Large intestine (tissue), 12 donors: ENCODE measurements at places on chromosomes 5 and 9.

DNA sequence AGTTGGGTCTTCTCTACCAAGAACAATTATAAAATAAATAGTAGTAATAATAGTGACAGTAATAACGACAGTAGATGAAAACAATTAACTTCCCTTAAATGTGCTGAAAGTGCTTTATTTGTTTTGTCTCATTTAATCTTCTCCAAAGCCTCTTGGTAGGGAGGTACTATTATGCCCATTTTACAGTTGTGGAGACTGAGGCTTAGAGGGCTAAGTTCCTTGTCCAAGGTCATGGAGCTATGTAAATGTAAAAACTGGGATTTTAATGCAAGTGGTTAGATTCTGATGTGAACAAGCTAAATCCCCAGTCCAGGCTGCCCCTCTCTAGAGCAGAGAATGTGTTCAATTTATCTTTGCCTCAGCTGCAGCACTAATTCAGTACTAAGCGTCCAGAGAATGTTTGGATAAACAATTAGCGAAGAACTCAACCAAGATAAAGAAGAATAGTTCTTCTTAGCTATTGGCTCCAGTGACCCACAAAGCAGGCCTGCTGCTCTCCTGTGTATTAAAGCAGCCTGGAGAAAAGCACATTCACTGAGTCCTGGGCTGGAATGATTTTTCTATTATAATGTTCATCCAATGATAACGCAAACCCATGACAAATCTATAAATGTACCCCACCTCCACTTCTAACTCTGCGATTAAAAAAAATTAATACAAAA is 68.8 kb downstream of the NPR3 start:
- DNase-seq = no peak

- DNase-seq = no peak
Measured at GRCh38 chr5:42360056-42360455, 63.2 kb upstream of the GHR start.

GRCh38 chr5:95181644-95182043 is 103.2 kb downstream of the MCTP1 start:
- DNase-seq = no peak

- no peak for DNase-seq
Measured at GRCh38 chr5:55895346-55895745, 44.2 kb downstream of the IL31RA start.

- no peak for DNase-seq
Measured at GRCh38 chr5:471750-472058, 28.7 kb downstream of the EXOC3 start.

DNA sequence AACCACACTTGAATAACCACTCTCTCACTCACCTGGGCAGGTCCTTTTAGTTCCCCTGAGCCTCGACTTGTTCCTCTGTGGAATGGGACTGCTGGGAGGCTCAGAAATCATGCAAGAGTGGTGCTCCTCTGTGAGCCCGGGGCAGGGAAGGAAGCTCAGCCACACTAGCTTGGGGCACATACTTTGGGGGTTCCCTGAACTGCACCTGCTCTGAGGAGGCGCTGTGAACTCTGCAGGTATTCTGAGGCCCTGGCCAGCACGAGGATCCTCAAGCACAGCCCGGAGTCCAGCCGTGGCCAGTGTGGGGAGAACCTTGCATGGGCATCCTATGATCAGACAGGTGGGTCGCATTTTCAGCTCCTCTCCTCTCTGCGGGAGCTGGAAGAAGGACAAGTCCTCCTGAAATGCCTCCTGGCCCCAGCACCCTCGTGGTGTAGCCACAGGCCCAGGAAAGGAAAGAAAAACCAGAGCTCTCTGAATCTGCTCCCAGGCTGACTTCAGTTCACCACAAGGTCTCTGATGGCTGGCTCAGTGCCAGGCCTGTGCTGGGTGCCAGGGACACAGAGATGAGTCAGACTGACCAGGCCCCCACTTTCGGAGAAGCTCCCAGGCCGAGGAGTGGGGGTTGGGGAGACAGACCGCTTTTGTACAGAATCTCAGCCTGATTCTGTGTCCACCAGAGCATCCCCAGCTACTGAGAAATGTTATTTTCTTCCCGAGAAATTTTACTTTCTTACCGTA is 11.9 kb downstream of the GLIPR2 start:
- DNase-seq = no peak

- no peak for DNase-seq
Measured at GRCh38 chr5:137598399-137598798, 99.3 kb upstream of the SPOCK1 start.

- no peak for DNase-seq
Measured at GRCh38 chr5:14506140-14506538, 75.5 kb upstream of the OTULINL start.

DNA sequence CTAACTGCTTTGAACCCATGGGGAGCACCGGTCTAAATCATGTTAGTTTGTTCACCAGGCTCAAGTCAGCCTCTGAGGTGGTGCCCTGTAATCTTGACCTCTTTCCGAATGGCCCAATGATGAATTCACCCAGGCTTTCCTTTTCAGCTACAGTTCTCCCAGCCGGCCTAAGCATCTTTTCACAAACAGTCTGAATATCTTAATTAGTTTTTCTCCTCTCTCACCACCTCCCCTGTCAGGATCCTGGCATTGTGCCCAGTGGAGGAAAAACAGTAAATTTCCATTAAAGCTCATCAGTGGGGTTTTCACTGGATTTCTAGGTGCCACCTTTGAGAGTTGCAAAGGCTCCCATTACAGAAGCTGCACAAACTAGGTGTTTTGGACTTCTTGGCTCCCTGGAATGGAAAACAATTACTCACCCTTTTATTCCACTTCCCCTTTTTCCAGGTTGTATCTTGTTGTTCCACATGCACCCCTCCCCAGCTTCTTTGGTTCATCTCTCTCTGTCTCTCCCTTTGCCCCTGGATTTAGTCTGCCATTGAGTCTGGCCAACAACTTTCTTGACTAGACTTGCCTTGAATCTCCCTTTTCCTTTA is 69.4 kb upstream of the ADAMTSL1 start:
- DNase-seq = no peak

- DNase-seq = no peak
Measured at GRCh38 chr5:27473307-27474046, 435.1 kb upstream of the CDH9 start.

DNA sequence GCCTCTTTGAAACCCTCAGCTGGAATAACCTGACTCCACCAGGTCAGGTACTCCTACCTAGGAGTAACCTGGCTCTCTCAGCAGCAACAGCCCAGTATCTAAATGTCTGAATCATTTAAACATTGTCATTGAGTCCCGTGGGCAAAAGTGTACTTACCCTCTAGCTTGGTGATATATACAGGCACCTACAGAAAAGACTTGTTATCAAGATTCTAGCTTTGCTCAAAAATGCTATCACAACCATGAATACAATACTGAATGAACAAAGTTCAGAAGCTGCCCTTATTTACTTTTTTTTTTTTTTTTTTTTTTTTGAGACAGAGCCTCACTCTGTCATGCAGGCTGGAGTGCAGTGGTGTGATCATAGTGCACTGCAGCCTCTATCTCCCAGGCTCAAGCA is 268.2 kb downstream of the ZNF608 start:
- DNase-seq = peak; percentile 64

DNA sequence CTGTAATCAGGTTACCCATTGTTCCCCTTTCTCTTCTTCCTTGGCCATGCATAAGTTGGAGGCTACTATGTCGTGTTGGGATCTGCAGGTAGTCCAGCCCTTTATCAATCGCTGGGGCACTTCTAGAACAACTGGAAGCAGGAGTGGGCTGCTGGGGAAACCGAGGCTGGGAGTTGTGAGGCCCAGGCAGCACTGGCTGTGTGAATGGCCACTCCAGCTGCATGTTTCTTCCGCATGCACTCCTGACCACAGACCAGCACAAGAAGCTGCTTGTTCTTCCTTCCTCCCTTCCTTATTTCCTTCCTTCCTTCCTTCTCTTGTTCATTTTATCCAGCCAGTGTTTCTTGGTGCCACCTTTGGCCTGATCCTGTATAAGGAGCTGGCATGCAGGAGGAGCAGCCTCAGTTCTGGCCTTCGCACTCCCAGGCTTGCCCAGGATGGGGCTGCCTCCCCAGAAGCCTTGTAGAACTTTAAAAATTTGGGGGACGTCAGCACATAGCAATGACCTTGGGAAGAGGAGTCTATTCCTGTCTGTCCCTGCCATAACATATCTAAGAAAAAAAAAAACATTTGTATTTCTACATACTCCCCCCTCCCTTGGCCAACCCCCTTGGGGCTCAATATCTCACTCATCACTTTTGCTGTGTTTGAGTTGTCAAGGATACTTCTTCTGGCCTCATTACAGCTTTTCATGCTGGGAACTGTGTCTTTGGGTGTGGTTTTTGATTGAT is 20.8 kb upstream of the CXCL14 start:
- DNase-seq = no peak

DNA sequence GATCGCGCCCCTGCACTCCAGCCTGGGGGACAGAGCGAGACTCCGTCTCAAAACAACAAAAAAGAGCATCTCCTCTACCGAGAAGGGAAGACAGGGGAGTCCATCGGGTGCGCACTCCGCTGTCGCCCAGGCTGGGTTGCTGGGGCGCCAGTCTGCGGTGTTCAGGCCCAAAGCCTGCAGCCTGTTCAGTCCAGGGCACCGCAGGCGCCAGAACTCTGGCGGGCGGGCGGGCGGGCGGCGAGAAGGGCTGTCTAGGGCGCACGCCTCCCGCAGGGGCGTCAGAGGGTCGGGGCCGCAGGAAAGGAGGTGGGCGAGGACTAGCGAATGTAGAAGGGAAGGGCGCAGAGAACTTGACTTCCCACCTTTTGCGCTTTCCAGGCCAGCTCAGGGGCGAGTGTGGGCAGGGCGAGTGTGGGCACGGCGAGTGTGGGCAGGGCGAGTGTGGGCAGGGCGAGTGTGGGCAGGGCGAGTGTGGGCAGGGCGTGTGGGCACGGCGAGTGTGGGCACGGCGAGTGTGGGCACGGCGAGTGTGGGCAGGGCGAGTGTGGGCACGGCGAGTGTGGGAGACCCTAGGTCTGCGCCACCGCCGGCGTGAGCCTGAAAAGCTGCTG is 10.5 kb downstream of the PROP1 start:
- DNase-seq = no peak

DNA sequence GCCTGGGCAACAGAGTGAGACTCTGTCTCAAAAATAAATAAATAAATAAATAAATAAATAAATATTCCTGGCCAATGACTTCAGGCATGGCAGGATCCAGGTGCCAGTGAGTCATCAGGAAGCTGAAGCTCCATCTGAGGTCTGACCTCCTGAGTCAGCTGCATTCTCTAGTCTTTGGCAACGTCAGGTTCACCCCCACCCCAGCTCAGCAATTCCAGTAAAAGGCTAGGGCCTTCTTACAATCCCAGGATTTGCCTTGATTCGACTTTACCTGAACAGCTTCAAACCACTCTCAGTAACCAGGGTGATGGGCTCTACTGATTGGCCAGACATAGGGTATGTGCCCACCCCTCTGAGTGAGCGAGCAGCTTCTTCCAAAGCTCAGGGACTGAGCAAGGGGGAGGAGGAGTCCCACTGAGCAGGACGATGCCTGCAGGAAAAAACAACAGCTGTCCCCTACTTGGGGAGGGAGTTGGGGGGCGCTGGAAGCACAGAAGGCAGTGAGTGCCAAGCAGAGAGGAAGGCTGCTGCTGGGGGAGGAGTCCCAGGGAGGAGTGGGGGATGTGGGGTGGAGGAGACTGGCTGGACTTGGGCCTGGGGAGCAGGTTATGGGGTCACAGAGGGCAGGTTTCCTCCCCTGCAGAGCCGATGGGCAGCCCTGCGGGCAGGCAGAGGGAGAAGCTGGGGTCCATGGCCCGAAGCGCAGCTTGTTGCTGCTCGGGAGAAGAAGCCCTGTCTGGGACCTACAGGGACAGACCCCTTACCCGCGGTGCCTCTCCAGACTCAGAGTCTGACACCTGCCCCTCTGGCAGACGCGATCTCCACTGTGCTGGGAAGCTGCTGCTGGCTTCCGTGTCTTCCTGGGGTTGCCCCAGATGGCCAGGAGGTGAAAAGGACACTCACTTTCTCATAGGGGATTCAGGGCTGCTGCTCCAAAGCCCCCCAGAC is 25.9 kb upstream of the UNC5A start:
- no peak for DNase-seq

DNA sequence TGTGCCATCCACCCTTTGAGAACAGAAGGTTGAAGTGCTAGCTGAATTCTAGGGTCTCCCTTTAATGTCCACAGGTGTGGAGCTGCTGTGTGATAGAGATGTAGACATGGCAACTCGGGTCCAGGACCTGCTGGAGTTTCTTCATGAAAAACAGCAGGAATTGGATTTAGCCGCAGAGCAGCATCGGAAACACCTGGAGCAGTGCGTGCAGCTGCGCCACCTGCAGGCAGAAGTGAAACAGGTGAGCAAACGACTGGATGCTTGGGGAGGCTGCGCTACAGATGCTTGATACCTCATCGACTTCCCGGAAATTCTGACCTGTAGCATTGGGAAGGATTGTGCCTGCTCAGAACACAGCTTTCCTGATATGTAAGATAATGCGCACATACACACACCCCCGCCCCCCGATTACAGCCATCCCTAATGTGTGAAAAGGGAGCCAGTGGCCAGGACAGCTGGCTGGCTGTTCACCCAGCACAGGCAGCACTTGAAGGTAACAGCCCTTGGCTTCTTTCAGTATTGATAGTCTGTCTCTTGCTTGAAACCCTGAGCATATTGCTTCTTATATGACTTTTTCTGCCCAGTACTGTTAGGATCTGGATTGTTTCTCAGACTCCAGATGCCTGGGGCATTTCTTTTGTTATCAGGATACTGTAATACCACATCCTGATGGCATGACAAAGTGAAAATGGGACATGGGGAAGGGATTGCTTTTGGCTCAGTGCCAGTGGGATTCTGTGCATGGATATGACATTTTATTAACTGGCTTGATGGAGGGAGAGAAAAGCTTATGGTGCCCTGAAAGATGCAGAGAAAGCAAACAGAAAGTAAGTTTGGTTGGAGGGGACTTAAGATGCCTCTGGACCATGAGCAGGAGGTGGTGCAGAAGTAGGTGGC is 216.8 kb upstream of the OTULINL start:
- DNase-seq = no peak

DNA sequence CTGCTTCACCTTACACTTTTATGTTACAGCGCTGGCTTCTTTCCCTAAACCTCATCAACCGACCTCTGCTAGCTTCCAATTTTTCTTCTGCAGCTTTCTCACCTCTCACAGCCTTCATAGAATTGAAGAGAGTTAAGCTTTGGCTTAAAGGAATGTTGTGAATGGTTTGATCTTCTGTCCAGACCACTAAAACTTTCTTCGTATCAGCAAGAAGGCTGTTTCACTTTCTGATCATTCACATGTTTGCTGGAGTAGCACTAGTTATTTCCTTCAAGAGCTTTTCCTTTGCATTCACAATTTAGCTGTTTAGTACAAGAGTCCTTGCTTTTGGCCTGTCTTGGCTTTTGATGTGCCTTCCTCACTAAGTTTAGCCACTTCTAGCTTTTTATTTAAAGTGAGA is 49.5 kb downstream of the NR3C1 start:
- DNase-seq = peak; percentile 19

GRCh38 chr9:112719696-112720095 is 1.8 kb upstream of the INIP start:
- no peak for DNase-seq

GRCh38 chr5:115098041-115098702 is 71.5 kb downstream of the TRIM36 start:
- peak; percentile 35 for DNase-seq

- DNase-seq = no peak
Measured at GRCh38 chr5:99386406-99387077, 457.7 kb upstream of the CHD1 start.

- peak; percentile 7 for DNase-seq
Measured at GRCh38 chr5:73939557-73939956, 313.6 kb downstream of the ARHGEF28 start.

- no peak for DNase-seq
Measured at GRCh38 chr5:76765249-76765648, 49.3 kb downstream of the F2R start.
